ENCODE measurements at places on chromosomes 7 and 10.

DNA sequence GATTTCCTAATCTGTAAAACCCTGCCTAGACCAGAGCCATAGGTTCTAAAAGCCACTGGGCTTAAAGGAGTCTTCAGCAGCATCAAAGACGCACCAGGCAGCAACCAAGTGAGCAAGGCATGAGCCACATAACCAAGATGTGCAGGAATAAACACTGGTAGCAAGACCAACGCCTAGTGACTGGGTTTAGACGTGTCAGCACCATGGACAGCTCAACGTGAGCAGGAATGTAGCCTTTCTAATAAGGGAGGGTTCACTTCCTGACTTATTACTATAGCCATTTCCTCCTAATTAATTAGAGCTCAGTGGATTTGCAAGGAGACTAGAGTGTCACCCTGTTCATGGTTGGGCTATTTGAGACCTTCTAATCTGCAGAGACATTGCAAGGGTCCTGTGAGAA, 223.7 kb downstream of the LHFPL3 start:
- DNase-seq, result peak; percentile 9

GRCh38 chr10:24969841-24970281, 17.5 kb upstream of the PRTFDC1 start:
- DNase-seq, result no peak

- DNase-seq, result no peak
Measured at GRCh38 chr7:50908628-50909290, 126.1 kb upstream of the GRB10 start.

DNA sequence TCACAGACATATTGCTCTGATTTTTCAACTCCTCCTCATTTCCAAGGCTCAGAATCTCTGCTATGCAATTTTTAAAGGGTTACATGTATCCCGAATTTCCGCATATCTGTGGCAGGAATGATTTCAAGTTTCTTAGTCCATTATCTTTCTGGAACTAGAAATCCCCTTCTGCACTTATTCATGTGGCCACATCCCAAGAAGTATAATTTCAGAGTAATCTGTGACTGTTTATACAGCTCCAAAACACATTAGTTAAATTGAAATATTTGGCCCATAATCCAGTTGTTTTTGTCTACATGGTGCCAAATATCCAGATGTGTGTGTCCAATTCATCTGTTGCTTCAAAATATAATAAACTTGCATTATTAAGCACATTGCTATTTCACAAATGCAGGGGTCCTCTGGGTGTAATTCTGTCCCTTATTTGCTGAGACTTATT, 271.2 kb downstream of the ARHGAP12 start:
- DNase-seq, result no peak

GRCh38 chr10:129468187-129468586, 1.1 kb downstream of the MGMT start:
- DNase-seq, result no peak

DNA sequence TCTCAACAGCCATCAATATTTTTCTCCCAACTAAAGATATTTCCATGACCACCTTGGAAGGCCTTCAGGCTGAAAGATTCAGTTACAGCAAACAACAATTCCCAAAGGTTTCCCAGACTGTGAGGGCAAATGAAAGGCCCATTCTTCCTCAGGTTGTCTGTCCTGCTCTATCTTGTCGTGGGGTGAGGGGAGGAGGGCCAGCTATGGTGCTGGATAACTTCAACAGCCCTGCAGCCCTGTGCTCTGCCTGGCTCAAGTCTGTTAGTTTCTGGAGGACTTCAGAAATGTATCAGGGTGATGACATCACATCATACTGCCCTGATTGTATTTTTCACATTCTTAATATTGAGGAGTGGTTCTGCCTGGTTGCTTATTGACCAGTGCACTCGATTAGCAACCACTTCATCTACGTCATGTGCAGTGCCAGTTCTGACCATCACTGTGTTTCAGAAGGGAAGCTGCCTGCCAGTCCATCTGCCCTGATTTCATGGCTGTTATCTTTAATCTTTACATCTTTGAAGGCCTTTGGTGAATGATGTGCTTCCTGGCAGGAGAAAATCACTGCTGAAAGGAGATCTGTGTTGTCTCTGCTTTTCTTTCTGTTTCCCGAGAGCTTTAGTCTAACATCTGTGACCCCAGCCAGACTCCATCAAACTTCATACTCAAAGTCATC, 135.5 kb downstream of the NRF1 start:
- no peak for DNase-seq

DNA sequence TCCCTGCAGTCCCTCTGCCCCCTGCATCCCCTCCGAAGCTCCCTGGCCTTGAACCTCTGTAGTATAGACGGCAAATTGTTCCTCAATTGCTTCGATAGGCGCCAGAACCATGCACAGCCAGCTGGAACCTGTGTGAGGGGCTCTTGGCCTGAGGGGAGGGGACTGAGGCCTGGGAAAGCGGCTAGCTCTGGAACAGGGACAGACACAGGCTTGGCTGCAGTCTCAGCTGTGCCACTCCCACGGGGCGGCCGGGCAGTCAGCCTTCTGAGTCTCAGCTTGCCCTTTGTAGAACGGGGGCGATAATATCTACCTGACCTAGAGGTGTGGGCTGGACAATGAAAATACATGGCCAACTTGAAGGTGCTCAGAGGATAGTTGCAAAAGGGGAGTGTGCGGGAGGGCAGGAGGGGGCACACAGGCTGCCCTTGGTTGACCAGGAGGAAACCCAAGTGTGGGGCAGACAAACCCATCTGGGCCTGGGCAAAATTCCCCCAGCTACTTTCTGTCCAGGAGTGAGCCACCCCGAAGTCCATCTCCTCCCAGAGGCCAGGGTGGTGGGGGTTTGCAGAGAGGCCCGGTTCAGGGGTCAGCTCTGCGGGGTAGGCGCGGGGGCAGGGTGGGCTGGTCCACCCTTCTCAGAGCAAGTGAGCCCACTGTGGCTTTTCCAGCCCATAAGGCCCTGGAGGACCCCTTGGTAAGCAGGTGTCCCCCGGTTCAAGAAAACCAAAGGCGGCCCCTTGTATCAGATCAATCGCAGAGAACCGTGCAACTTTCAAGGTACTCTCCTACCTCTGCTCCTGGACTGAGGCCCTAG, 4.6 kb downstream of the CRYGN start:
- DNase-seq, result no peak

- no peak for DNase-seq
Measured at GRCh38 chr10:133488354-133488753, 34.6 kb downstream of the SCART1 start.

DNA sequence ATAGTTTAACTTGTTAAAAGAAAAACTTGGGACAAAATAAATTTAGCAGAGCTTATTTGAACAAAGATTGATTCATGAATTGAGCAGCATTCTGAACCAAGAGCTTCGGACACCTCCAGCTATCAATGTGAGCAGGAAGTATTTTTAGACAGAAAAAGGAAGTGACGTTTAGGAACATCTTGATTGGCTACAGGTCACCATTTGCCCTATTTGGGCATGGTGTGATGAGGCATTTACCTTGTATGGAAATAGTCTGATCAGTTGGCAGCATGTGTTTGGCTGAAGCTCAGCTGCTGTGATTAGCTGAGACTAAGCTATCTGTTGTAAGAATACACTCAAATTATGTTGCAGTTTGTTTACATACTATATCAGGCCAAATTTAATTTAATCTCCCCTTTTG, 185.1 kb downstream of the ATRNL1 start:
- no peak for DNase-seq

- no peak for DNase-seq
Measured at GRCh38 chr10:112986544-112987190, 36.6 kb downstream of the TCF7L2 start.

DNA sequence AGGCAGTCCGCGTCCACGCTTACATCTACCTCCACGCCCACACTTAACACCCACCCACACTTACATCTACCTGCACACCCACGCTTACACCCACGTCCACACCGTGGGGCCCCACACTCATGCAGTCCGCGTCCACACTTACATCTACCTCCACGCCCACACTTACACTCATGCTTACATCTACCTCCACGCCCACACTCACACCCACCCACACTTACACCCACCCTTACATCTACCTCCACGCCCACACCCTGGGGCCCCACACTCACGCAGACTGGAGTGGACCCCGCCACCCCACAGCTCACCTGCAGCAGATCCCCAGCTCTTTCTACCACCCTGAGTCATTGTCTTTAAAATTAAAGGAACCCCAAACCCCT, 32.4 kb upstream of the PWWP2B start:
- peak; percentile 12 for DNase-seq

GRCh38 chr10:132265890-132266496, 41.8 kb downstream of the STK32C start:
- DNase-seq, result no peak

- DNase-seq, result no peak
Measured at GRCh38 chr10:126868371-126868770, 36.9 kb upstream of the DOCK1 start.

- DNase-seq, result no peak
Measured at GRCh38 chr10:129792141-129792540, 171.9 kb downstream of the EBF3 start.

DNA sequence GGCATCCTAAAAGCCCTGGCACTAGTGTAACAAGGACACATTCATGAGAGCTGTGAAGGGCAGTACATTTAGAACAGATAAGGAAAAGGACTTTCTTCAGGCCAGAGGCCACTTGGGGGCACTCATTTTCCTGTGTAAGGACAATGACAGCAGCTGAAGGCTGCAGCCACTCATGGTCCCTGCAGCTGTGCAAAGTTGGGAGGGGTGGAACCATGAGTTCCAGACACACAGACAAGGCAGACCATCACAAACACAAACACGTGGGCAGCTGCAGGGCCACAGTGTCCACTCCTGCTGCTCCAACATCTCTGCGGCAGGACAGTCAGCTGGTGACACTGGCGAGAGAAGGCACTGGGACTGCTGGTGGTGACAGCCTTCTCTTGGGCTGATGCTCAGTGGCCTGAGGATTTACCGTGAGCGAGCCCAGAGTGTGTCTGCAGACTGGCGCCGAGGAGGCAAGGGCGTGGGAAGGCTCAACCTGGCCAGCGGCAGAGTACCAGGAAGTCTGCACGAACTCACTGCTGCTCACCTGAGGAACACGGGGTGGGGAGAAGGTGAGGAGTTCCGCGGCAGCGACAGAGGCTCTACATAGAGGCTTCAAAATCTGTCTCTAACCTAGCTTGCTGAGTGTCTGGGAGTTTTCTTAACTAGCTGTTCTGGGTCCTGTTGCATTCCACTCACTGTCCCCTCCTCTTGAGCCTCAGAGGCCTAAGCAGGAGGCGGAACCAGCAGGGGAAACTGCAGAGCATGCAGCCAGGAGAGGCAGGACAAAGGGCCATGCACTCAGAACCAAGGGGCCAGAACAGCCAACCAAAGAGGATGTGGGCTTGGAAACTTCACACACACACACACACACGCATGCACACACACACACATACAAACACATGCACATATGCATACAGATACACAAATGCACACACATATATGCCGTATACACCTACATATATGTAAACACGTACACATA, 76.5 kb upstream of the DDC start:
- no peak for DNase-seq

GRCh38 chr7:6382817-6383216, 64.9 kb downstream of the DAGLB start:
- DNase-seq, result no peak

Data from activated CD4-positive, alpha-beta T cell treated with anti-CD3 and anti-CD28 coated beads, Interleukin-10, Interleukin-2, amounts not matched to agents 100 ng/mL and 50 ng/mL, durations not matched to agents 16 hours and 8 hours (primary cell).